ENCODE measurements at places on chromosomes 6 and 20.

DNA sequence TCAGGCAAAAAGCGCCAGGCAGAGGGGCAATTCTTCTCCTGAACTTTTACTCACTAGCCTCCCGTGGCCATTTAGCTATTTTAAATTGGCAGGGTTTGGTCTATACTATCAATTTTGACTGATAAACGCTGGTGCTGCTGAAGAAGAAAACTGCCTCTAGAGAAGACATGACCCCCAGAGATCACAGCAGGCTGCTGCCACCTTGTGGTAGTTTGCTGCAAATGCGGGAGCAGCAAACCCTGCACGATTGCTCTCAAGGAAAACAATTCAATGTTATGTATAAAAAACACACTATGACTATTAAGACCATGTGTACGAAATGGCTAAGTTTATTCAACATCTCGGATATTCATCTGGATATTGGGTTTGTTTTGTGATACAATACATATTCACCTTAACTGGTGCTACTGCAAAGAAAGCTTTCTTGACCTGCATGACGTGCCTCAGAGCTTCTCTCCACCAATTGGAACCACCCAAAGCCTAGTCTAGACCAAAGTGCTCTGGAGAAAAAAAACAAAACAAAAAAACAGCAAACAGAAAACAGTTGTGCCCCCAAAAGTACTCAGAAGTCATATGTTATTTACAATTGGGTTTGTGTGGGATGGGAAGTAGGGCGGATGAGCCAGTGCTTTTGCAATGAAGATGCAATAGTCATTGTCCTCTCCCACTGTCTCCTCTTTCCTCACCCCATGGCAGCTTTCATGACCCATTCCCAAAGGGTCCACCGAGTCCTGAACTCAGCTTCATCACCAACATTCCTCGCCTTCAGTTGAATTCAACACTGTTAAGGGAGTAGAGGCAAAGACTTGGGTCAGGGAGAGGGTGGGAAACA lies 19.6 kb upstream of the IL17F start:
- peak; percentile 64 for DNase-seq

- DNase-seq: no peak
Measured at GRCh38 chr20:45246109-45246508, 8.3 kb downstream of the SLPI start.

- DNase-seq: no peak
Measured at GRCh38 chr20:52529826-52530225, 338.2 kb upstream of the ZFP64 start.

DNA sequence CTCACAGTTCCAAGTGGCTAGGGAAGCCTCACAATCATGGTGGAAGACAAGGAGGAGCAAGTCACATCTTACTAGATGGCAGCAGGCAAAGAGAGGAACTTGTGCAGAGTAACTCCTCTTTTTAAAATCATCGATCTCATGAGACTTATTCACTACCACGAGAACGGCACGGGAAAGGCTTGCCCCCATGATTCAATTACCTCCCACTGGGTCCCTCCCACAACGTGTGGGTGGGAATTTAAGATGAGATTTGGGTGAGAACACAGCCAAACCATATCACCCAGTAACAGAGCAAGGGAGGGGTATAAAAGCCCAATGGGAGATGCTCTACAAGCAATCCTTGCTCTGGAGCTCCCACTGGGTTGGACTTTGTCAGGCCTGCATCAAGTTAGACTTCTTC lies 80.4 kb downstream of the JPH2 start:
- DNase-seq: no peak

DNA sequence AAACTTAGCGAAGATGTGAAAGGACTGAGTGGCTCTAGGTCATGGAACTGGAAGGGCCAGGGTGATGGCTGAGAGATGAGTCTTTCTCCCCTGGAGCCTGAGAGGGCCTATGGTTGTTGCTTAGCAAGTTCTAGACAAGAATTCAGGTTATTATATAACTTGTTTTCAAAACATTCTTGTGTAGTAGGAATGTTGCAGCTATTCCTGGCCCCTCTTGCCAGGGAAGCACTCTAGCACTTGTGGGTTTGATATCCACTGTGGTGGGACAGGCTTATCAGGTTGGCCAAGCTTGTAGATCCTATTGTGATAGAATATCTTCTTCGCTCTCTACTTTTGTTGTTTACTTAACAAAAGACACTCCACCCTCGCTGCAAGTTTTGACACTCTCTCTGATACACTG lies 211.8 kb upstream of the CITED2 start:
- DNase-seq: no peak

DNA sequence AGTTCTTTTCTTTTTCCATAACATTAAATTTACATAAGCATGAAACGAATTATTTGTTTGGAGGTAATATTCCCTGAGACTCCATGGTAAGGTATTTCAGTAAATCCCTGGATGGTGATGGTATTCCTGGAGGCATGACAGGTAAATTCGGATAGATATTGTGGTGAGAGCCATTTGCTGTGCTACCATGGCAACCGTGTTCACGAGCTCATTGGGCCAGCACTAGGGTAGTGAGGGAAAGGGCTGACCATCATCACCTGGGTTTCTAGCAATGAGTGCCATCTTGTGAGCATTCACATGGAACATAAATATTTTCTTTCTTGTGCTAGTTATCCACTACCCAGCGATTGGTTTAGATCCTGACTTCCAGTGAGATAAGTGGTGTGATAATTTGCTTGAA lies 51.9 kb upstream of the GNRH2 start:
- no peak for DNase-seq

DNA sequence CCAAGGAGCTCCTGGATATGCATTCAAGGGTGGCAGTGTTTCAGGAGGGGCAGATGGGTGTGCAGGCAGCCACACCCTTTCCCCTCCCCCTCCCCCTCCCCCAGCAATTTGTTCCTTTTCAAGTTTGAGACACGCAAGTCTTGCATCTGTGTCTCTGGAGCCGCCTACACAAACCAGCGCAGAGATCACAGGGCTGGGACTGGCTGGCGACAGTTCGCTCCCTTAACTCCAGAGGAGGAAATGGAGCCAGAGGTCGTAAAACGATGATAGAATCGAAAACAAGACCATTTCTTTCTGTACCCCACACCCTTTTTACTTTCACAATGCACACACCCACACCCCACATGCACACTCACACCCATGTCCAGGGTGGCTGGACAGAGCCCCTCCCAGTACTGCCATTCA lies 163.1 kb downstream of the LY86 start:
- DNase-seq: peak; percentile 87
